ENCODE measurements at places on chromosomes 3 and 15.
A peak's percentile ranks its signal among the peaks of the same experiment; 100 is the strongest.

- DNase-seq, result no peak
Observed at GRCh38 chr3:67418426-67419217, 235.8 kb downstream of the SUCLG2 start.

DNA sequence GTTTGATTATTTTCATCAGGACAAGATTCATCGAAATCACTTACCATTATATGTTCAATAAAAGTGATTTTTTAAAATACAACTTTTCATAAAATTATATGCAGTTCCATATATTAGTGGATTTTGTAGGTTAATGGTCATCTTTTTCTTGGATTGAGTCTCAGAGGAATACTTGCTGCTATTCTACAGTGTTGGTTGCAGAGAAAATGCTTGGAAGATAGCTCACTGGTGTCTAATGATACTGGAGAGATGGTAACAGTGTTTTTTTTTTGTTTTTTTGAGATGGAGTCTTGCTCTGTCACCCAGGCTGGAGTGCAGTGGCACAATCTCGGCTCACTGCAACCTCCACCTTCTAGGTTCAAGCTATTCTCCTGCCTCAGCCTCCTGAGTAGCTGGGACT is 143.3 kb downstream of the TCF12 start:
- no peak for DNase-seq

- DNase-seq, result no peak
Observed at GRCh38 chr15:79966634-79967297, 4.2 kb downstream of the BCL2A1 start.

GRCh38 chr3:133171831-133172230 is 133.6 kb downstream of the TMEM108 start:
- no peak for DNase-seq

DNA sequence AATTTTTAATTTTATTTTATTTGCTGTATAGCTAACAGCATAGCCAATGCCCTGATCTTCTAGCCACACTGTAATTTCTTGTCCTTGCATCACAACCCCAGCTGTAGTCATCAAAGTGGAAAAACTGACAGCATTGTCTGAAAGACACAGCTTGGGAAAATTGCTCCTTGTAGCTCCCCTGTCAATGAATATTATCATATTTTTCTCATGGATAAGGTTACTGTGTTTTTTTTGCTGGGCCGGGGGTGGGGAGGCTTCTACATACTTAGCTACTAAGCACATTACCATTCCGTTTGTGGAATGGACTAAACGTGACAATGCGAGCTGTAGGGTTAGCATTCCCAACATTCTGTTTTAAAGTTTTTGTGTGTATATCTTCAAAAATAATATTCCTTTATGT is 381.3 kb downstream of the TIGIT start:
- DNase-seq, result peak; percentile 31

DNA sequence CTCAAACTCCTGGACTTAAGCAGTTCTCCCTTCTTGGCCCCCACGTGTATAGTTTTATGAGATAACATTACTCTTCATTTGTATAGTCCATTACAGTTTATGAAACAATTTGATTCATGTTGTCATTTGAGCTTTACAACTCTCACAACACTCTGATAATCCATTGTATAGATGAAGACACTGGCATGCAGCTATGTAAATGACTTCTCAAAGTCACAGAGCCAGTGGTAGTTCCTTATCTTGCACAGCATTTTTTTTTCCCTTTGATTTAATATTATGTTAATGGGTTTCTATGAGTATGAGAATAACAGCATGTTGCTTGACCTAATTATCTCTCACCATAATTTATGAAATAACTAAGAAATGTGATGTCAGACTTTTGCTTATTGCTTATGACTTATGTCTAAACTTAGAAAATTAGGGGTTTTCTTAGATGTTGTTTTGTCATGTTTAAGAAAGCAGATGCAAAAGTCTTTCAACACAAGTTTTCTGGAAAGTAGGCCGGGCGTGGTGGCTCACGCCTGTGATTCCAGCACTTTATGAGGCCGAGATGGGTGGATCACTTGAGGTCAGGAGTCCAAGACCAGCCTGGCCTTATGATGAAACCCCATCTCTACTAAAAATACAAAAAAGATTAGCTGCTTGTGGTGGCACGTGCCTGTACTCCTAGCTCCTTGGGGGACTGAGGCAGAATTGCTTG is 13.3 kb downstream of the VPS8 start:
- DNase-seq, result no peak

- DNase-seq, result no peak
Observed at GRCh38 chr3:26345613-26346012, 277.0 kb upstream of the LRRC3B start.

- no peak for DNase-seq
Observed at GRCh38 chr3:101865751-101866509, 16.6 kb downstream of the NFKBIZ start.

GRCh38 chr3:126216416-126216815 is 36.0 kb upstream of the ALDH1L1 start:
- DNase-seq, result no peak

DNA sequence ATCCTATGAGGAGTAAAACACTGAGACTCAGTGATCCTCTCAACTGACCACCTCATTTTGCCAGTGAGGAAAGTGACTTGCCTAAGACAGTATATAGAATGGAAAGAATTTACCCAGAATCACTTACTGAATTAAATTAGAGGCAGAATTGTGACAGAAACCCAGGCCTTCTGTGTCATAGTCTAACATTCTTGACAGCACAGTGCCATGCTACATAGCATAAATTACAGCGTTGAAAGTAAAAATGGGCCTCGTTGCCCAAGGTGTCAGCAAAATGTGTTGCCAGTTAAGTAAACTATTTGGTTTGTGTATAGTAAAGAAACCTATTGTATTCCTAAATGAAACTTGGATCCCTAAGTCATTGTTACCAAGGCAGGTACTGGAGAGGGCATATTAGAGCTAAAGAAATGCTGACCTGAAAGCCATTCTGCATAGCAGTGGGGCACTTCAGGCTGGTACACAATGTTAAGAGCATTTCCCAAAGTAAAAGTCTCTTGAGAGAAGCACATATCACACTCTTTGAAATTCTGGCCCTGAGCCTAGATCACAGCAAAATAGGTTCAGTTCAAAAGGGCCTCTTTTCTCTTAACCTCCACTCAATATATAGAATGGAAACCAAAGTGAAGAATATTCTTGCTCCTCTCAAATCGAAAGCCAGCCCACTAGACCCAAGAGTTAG is 53.8 kb downstream of the HMG20A start:
- DNase-seq, result peak; percentile 36

DNA sequence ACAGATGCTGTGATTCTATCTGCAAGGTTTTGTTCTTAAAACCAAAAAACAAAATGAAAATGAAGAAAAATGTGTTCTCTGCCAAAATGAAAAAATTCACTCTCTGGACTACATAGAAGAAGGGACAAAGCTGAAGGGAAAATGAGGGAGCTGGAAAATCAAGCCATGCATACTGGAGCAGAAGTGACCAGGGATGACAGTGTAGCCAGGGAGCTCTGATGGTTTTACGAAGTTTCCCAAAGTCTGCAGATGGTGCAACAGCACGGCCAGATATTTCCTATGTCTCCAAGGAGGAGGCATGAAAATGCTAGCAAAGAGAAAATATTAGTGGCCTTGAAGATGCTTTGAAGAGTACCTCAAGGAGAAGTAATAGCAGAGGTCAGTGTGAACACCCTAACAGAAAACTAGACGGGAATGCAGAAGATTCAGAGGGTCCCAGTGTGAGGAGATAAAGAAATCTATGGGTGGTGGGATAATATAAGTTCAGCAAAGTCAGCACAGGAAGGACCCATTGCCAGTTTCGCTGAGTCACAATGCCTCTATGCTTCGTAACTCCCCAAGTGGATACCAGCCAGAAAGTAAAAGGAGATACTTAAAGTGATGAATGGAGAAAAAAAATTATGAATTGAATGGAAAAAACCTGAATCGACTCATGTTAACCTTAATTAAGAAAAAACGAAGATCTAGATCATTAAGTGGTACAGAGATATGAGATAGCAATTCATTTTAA is 39.0 kb upstream of the POMGNT2 start:
- DNase-seq, result no peak

- DNase-seq, result no peak
Observed at GRCh38 chr3:22210693-22211092, 459.7 kb upstream of the ZNF385D start.

DNA sequence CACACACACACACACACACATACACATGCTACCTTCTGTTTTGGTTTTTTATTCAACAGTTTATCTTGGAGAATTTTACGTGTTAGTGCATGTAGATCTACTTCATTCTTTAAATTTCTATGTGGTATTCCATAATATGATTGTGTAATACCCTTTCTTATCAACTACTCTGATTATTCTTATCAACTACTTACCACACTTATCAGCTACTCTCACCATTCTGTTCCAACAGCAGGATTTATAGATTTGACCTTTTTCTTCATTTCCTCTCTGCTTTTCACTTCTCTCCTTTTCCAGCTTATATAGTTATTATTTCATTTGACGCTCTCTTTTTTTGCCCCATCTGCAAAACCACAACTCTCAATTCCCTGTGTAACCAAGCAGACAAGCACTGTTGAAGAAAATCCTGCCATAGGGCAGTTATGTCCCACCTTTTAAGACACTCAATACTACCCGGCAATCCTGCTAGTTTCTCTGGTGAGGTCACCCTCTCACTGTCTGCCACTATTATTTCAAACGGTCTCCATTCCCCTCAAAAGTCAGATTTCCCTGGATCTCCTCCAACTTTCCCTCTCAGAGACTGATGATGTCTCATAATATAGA is 56.9 kb upstream of the SATB1 start:
- no peak for DNase-seq

DNA sequence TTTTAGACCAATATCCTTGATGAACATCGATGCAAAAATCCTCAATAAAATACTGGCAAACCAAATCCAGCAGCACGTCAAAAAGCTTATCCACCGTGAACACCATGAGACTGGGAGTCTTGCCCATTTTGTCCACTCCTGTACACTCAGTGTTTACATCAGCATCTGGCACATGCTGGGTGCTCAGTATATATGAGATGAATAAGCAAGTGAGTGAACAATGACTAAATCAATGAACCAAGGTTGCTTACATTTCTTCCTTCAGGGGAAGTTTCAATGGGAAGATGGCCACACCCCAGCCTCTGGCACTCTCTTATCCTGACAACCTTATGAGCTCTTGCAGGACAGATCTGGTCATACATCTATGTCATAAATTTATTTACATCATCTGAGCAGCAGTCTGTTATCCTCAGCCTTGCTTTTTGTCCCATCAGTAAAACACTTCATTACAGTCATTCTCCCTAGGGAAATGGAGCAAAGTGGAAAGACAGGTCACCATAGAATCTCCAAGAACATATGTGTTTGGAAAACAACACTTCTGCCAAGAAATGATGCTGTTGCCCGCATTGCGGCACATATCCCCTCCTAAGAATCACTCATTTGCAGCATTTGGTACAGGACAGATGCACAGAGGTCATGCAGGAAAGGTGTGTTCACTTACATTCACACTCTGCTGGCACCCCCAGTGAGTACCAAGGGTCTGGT is 171.8 kb upstream of the EIF1B start:
- no peak for DNase-seq

DNA sequence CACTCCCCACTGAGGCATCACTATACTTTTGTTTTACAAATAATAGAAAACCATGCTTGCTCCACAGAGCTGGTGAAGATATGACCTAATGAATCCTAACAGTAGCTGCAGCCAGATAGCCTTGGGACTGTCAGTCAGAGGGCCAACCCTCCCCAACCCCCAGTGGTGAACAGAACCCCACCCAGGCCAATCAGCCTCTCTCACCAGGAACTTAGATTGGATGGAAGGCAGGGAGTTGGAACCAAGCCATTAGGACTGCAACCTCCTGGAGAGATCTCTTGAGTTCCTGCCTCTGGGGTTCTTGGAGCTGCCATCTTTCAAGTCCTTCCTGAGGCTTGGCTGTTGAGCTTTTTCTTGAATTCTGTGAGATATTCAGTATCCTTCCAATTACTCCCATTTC is 3.0 kb upstream of the MRPS22 start:
- DNase-seq, result no peak

DNA sequence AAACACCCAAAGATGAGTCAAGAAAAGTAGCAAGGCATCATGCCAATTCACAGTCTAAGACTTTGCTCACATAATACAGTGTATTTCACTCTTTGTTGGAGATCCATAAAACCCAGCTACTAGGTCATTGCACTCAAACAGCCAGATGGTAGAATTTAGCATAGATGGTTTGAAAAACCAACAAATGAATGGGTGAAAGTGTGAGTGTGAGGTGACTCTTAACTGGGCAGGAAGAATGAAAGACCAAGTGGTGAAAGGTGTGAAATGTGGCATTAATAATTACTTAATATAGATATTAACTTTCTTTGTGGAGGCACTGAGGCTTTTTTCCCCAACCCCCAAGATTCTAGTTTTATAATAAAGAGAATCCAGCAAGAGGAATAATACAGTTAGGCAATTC is 159.5 kb downstream of the SQOR start:
- no peak for DNase-seq

GRCh38 chr3:99499235-99500158 is 138.9 kb upstream of the COL8A1 start:
- DNase-seq, result no peak

DNA sequence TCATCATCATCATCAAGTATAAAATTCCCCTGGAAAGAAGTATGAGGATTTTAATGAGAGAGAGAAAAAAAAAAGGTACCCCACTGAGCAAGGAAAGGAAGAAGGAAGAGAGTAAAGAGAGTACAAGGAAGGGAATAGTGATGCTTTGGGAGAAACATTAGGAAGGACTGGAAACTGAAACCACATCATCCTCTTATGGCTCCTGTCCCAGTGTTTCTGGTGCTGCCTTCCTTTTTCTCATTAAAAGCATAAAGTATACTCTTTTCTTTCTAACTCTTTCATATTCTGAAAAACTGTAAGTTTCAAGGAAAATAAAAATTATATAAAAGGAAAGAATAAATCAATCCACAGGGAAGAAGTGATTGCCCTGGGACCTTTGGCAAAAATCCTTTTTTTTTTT is 616.4 kb upstream of the CBLB start:
- no peak for DNase-seq

DNA sequence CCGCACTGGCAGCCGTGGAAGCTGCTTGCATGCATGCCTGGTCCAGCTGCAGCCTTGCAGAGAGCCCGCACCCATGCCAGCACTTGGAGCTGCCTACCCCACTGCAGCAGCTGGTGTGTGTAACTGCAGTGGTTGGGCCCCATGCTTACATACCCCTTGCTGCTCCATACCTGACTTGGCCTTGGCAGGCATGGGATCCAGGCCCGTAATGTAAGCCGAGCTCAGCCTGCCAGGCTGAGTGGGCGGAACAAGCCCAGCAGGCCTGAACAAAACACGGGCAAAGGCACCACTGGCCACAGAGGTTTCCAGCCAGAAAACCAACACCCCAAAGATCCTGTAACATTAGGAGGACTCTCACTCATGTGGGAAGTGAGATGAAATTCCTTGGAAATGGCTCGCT is 48.3 kb downstream of the SLC6A20 start:
- no peak for DNase-seq

DNA sequence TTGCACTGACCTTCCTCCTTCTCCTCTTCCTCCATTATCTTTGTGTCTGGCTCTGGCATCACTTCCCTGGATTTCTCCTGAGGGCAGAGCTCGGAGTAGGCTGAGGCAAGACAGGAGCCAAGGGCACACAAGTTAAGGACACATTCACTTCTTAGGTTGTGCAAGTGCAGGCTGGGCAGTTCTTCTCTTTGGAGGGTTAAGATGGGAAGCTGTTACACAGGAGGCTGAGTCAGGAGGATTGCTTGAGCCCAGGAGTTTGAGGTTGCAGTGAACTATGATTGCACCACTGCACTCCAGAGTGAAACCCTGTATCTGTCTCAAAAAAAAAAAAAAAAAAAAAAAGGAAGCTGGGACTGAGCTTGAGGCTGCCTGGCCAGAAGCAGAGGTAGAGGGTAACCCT is 176.2 kb upstream of the ANKRD28 start:
- DNase-seq, result no peak

GRCh38 chr3:27726240-27726639 is 4.1 kb upstream of the EOMES start:
- no peak for DNase-seq

- DNase-seq, result no peak
Observed at GRCh38 chr15:42832576-42832975, 88.0 kb downstream of the TTBK2 start.

All from NCI-H2107 (cell line).